ENCODE measurements at places on chromosomes 11 and 22.
A peak's percentile ranks its signal among the peaks of the same experiment; 100 is the strongest.

DNA sequence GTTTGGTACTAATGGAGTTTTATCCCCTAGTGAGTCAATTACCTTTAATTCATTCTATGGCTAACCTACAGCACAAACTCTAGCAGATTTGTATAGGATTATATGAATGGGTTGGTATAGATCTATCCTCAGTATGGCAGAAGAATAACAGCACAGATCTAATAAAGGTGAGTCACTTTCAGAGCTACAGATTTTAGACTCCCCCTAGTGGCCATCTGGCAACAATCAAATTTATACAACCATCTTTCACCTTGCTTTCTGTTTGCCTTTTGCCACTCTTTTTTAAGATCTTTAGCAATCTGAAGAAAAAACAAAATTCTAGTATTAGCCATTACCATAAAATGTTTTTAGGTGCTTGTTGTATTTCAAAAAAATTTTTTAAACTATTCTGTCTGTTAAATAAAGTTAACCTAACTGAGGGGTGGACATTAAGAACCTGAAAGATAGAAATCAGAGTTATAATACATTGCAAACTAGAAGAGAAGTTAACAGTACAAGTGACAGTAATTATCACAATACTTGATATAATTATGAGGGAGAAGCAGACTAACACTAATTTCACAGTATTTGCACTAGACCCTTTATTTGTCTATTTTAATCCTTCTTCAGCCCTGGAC lies 25.8 kb downstream of the DDIAS start:
- DNase-seq, result no peak

DNA sequence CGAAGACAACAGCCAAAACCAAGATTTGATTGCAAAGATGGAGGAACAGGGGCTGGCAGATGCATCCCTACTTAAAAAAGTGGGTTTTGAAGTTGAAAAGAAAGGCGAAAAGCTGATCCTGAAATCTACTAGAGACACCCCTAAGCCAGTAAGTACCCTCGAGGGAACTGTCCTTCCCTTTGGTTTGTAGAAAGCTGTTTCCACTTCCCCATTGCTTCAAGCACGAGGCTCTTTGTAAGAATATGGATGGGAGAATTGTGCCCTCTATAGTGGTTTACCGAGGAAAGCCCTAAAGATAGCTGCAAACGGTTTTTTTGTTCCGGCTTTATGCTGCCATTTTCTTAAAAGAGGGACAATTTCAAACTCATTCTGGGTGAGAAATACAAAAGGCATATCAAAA lies 133.9 kb downstream of the WNT7B start:
- no peak for DNase-seq

- no peak for DNase-seq
Observed at GRCh38 chr22:20033045-20033706, 12.3 kb downstream of the TANGO2 start.

DNA sequence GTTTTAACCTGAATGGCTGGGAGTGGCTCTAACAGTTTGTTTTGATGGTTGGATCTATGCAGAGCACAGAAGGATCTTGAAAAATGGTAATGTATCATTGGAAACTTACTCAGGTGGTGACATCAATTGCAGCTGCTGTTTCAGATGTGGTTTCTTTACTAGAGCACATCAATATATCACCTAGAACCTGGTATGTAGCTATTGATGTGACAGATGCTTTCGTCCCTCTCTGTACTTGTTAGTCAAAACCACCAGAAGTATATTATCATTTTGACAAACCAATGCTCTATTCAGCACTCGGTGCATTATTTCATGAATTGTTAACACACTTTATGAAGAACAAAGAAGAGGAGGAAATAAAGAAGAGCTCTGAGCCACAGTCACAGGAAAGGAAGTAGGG lies 26.6 kb upstream of the SCN3B start:
- DNase-seq, result peak; percentile 27

DNA sequence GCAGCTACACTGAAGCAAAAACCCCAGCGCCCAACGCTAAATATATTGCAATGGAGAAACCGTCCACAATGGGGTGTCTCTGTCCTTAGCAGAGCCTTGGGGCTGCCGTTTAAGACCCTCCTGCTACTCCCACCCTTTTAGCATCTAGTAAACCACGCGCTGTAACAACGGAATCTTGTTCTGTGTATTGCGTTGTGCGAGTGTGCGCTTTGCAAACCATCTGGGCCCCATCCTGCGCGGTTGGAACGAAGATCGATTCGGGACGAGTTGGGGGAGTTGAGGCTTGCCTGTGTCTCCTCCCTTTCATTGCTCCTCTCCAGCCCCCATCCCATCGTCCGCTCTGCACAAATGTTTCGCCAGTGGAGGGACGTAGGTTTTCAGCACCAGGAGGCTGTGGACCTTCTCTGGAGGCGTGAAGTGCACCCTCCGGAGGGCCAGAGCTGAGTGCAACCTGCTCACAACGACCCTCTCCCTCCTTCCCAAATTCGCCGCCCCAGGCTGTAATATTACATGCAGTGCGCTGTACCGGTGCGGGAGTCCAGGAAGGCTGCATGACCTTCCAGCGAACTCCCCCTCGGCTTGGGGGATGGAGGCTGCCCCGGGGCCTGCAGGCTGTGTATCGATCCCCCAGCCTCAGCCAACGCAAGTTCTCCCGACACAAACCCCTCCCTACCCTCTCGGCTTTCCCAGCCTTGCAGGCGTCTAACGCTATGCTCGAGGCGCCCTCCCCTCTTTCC lies 1.6 kb upstream of the KMT2A start:
- no peak for DNase-seq

DNA sequence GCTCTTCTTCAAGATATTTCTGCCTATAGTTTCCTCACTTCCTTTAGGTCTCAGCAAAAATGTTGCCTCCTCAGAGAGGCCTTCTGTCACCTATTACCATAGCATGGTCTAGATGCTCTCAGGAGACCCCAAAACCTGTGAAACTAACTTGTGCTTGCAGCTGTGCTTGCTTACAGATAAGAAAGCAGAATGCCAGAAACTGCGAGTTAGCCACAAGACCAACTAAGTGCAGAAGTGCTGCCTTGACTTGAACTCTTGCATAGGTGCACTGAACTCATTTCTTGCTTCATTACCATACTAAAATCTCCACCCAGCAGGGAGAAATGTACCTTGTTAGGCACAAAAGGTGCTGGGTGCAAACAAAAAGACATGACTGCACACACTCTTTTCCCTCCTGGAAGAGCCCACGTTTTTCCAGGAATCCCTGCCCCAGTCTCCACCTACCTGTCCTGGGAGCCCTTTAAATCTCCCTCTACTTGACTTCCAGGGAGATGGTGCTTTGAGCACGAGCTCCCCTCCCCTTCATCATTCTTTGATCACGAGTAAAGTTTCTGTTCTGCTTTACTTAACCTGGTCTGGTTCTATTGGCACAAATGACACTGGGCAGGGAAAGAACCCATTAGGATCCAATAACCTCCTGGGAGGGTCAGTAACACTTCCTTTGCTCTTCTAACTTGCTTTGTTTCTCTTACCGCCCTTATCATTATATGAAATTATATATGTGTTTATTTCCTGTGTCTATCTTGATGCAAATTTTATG lies 137.7 kb upstream of the DDI1 start:
- DNase-seq, result no peak

- no peak for DNase-seq
Observed at GRCh38 chr11:35992548-35992947, 48.7 kb downstream of the LDLRAD3 start.

- DNase-seq, result peak; percentile 55
Observed at GRCh38 chr11:112780351-112781087, 180.7 kb upstream of the NCAM1 start.

DNA sequence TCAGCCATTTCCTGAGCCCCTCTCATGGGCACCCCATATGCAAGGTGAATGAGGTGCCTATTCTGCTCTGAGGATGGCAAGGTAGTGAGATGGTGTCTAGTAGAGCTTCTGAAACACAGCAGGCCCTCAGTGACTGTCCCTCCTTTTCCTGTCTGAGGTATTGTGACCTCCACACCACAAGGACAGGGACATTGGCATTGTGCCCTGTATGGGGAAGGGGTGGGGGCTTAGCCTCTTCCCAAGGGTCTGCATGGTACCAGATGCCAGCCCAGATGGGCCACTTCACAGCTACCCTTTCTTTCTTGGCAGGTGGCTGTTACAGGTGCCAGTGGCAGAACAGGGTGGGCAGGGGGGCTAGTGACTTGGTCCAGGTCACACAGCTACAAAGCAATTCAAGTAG lies 78.8 kb downstream of the CABIN1 start:
- no peak for DNase-seq

DNA sequence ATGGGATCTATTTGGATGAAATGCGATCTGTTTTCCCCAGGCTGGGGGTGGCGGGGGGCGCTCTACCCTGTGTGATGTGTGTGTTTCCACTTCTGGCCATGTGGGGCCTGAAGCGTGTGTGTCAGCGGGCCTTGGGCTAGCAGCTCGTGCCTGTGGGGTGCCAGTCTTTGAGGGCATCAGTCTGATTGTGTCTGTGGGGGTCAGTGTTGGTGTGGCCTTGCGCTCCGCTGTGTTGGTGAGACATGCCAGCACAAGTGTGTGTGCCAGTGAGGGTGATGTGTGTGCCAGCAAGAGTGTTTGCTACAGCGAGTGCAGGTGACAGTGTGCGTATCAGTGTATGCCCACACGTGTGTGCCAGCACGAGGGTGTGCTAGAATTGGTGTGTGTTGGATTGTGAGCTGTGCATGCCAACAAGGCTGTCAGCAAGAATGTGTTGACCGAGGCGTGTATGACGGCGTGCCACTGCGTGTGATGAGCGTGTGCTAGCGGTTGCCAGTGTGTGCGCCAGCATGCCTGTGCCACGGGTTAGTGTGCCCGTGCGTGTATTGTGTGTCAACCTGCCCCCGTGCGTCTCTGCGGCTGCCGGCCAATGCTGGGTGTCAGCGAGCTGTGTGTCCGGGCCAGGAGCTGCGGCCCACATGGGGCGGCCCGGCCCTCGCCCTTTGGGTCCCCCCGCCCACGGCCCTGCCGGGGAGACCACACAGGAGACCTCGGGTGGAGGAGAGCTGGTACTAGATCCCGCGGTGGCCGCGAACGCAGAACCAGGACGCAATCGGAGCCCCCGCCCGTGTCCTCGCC lies 519 bp downstream of the ARRB1 start:
- DNase-seq, result peak; percentile 83

- DNase-seq, result no peak
Observed at GRCh38 chr11:19956228-19956627, 204.0 kb downstream of the DBX1 start.

DNA sequence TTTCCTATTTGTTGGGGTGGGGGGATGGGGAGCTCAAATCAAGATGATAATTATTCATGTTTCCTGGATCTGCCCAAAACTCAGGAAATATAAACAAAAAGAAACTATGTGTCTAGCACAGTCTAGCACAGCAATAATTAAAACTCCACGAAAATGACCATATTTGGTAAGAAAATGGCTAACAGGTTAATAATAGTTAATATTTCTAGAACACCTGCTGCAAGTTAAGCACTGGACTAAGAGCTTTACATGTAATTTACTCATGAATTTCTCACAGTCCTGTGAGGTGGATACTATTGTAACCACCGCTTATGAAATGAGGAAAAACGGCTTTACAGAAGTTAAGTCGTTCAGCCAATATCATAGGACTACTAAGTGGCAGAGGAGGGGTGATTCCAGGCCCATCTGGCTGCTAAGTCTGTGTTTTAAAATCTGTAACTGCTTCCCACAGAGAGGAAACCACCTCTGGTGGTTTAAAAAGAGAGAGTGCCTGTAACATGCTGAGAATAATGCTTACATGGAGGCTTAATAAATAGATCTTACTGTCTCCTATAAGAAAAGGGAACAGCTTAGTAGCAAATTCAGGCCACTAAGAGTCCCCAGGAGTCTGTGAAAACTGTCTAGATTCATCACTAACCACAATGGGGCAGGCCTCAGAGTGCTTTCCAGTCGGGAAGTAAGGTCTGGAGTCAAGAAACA lies 11.0 kb upstream of the AMOTL1 start:
- no peak for DNase-seq

GRCh38 chr11:117733316-117733715 lies 63.7 kb downstream of the DSCAML1 start:
- DNase-seq, result no peak

DNA sequence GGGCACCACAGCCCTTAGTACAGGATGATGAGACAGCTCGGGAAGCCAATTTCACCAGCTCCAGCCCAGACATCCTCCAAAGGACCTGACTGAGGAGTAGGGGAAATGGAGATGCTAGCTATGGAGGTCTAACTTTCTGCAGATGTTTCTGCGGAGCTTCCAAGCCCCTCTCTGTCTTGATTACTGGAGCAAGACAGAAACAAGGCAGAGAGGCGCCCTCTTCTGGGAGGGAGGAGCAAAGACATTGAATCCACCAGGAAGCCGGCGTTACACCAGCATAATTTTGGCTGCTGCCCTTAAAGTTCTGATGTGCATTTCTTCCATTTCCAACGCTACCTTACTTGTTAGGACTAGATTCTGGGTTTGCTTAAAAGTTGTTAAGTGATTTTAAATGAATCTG lies 107.3 kb upstream of the HSD17B12 start:
- DNase-seq, result no peak

DNA sequence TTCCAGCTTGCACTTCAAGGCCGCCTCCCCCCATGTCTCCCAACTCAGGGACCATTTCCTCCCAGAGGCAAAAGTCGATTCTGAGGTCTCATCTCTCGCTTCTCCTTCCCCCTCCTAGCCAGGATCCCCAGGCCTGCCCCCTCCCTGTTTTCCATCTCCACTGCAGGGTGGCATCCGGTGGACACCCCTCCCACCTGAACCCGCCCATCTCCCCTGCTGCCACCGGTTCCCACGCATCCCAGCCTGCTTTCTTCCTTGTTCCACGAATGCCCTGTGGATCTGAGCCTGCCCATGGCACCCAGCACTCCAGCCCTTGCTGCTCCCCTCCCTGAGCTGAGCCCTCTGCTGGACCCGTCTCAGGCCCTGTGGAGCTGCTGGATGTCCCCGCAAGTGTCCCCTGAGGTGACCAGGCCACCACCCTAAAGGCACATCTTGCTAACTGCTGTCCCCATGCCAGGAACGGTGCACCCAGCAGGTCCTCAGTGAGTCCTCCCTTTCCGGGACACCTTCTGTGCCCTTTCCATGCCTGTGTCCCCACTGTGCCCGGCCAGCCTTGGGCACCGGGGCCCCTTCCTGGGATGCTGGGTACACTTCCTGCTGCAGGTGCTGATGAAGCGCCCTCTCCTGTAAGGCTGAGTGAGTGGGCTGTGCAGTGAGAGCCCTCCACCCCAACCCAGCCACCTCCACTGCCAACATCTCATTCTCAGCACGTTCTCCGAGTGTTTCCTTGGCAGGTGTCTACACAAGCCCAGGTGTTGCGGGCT lies 936 bp downstream of the IL17REL start:
- no peak for DNase-seq

DNA sequence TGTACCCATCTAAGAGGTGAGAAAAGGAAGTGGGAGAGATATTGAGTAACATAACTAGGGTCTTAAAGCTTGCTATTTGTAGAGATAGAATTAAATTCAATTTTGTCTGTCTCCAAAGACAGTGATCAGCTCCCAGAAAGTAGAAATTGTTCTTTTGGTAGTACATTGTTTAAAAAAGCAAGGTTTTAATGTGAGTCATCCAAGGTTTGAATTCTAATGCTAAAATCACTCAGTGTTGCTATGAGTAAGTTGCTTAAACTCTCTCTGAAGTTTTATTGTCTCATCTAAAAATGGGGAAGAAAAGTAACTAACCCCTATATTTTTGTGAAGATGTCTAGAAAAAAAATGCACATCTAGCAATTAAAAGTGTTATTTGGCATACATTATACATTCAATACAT lies 1004.5 kb upstream of the CCDC90B start:
- DNase-seq, result no peak
